SHP77 treated with DMSO at 0.1 percent for 48 hours (cell line): ENCODE measurements at places on chromosomes 12 and 14.

DNA sequence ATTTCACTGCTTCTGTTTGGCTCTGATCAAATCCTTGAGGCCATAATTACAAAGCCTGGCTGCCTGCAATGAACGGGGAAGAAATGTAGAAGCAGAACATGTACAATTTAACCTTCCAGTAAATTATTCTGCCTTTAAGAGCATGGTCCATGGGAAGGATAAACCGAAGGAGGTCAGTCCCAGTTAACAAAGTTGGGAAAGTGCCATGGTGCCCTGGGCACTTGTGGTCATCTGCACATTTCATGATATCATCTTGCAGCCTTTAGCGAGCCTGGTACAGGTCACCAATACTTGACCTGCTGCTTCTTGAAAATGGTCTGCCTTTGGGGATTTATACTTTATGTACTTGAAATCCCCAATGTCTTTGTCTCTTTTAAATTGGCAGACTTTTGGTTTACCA lies 175.9 kb upstream of the KITLG start:
- DNase-seq: no peak

- no peak for DNase-seq
Observed at GRCh38 chr14:99286761-99287160, 14.8 kb upstream of the BCL11B start.

DNA sequence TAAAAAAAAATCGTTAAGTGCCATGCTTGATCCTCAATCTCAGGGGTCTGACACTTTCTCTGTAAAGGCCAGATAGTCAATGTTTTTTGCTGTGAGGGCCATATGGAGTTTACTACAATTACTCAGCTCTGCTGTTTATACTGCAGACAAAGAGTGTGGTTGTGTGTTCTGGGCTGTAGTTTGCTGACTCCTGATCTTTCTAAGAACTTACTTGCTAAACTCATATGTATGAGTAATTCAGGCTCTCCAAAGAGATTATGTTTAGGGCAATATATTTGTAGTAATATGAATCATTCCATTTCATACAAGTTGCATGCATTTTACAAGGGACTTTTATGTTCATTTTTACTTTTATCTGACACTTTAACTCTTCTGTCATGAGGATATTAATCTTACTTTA lies 188.2 kb downstream of the TMTC2 start:
- no peak for DNase-seq

DNA sequence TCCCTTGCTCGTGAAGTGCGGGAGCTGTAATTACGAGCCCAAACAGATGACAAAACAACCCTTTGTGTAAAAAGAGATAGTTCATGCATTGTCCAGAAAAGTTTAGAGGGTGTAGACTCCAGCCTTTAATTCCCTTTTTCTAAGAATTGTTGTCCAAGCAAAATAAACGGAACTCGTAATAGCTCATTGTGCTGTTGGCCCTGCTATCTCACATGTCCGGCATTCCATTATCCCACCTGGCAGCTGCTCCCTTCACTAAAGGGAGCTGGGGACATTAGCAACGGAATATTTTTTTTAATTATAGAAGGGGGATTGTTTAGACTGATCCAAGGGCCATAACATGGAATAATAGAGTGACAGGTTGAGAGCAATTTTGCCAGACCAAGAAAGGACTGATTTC lies 277.5 kb upstream of the TBX3 start:
- DNase-seq: no peak

GRCh38 chr12:15688838-15689625 lies 100.2 kb downstream of the EPS8 start:
- no peak for DNase-seq

GRCh38 chr14:91058042-91058581 lies 2.3 kb downstream of the RPS6KA5 start:
- no peak for DNase-seq

DNA sequence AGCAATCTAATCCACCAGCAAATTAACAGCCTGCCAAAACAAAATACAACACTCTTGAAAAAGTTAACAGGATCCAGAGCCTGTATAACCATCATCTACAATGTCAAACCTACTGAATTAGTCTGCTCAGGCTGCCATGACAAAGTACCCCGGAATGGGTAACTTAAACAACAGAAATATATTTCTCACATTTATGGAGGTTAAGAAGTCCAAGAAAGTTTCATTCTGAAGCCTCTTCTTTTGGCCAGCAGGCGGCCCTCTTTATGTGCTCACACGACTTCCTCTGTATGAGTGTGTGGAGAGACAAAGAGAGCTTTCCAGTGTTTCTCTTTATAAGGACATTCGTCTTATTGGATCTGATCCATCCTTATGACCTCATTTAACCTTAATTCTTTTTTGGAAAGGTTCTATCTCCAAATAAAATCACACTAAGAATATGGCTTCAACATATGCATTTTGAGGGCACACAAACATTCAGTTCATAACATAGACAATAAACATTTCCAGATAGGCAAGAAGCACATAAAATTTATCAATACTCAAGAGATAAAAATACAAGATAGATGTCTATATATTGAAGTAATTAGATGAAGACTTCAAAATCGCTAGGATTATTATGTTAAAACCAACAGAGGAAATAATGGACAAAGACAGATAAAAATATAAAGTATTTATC lies 5.9 kb upstream of the RERG start:
- no peak for DNase-seq
